Stimulated activated CD8-positive, alpha-beta memory T cell treated with anti-CD3 and anti-CD28 coated beads, Interleukin-4, amount 100 ng/mL, for 4 hours (primary cell): ENCODE measurements at places on chromosomes 12 and 14.

GRCh38 chr12:95237315-95237714, 19.7 kb downstream of the VEZT start:
- DNase-seq = no peak

GRCh38 chr12:124855275-124855957, 8.2 kb downstream of the SCARB1 start:
- DNase-seq = no peak

- no peak for DNase-seq
These were observed 11.2 kb upstream of the RESF1 start for GRCh38 chr12:31947971-31948370.

- no peak for DNase-seq
These were observed 61.4 kb downstream of the SEL1L start for GRCh38 chr14:81472096-81472800.

DNA sequence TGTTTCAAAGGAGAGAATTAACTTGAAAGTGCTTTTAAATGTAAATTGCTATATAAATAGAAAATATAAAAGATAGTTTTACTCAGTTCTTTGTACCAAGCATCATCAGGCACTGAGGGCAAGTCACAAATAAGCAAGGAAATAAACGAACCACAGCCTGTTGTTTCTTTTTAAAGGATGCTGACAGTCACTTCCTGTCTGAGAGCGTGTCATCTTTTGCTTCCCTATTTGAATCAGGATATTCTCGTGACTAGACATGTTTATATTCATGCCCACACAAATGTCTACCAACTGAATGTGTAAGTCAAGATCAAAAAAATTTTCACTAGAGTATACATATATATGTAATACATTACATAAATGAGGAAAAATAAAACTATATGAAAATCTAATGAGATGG, 31.4 kb upstream of the SLC2A13 start:
- DNase-seq = no peak

- DNase-seq = peak; percentile 29
These were observed 179.0 kb upstream of the RGS6 start for GRCh38 chr14:71753126-71753830.

- no peak for DNase-seq
These were observed 1.1 kb upstream of the RFX4 start for GRCh38 chr12:106581543-106582248.

- no peak for DNase-seq
These were observed 183.7 kb upstream of the NTF3 start for GRCh38 chr12:5248230-5248629.

GRCh38 chr12:120933786-120934185, 29.6 kb upstream of the SPPL3 start:
- DNase-seq = no peak

DNA sequence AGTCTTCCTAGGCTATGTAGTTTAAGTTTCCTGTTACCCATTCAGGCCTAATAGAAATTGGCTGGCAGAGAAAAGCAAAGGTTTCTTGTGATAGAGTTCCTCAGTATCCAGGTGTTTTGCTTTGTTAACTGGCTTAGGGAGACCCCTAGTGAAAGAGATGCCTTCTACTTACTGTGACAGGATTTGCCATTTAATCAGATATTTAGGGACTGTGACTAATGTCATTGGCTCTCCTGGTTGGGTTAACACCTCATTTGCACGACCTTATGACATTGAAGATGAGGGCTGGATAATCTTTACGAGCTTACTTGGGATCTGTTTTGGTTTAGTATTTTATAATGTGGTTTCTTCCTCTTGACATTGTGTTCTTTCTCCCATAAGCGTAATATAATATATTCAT, 5.8 kb downstream of the MON2 start:
- DNase-seq = no peak

DNA sequence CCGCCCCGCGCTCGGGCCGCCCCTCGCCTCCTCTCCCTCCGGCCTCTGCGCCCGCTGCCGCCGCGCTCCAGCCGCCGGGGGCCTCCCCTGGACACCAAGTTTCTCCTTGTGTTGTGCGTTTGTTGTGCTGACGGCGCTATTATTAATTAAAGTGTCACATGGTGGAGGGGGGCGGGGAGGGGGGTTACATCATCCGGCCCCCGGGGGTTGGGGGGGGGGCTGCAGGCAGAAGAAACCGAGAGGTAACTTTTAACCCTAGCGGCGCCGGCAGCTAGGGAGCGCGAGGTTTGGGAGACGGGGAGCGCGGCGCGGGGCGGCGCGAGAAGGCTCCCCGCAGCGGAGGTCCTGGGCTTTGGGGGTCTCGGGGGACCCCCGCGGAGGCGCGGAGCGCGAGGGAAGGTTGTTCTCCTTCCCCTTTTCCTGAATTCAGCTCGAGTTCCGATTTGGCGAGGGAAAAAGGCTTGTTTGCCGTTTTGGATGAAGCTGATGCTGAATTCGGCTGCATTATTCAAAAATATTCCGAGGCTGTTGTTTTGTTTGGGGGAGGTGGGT, at the start of gene HRK:
TSS of gene HRK (minus strand) at position 117 of the 552 bp plus-strand sequence. CDS start 134 bp downstream, outside the sequence.
- DNase-seq = no peak

- no peak for DNase-seq
These were observed 60.6 kb downstream of the ARL6IP4 start for GRCh38 chr12:123041042-123041531.

- DNase-seq = no peak
These were observed 40.4 kb downstream of the ERH start for GRCh38 chr14:69357544-69358200.

- no peak for DNase-seq
These were observed 68.7 kb downstream of the PTPRQ start for GRCh38 chr12:80512781-80513180.

DNA sequence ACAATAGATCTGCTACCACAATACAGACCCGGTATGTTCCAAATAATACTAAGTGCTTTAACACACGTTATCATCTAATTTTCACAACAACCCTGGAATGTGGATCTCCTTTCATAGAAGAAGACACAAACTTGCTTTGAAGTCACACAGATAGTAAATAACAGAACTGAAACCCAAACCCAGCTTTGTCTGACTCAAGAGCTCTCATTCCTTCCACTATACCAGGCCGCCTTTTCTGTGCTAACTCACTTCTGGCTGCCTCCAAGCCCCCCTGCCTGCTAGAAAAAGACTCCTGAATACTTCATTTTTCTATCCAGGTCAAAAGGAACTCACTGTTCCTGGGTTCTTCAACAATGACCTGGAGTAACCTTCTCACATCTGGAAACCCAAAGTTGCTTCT, 37.8 kb downstream of the PRPF40B start:
- DNase-seq = no peak

- no peak for DNase-seq
These were observed 3.9 kb upstream of the POC1B start for GRCh38 chr12:89529738-89530137.

DNA sequence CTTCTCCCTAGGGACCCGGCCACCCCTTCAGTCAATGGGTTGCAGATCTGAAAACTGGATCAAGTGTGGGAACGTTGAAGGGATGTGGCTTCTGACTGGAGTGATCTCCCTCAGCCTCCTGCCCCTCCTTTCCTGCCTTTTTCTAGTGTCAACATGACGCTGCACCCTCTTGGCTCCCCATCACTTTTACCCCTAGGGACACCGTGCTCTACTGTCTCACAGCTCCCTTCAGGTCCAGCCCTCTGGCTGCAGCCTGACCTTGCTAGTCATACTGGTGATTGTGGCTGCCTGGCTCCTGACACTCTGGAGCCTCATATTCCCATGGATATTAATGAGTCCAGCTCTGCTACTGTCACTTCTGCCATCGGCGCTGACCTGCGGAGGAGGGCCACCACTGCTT, 51.5 kb upstream of the RASSF3 start:
- DNase-seq = no peak

- no peak for DNase-seq
These were observed 81.6 kb downstream of the PTGER2 start for GRCh38 chr14:52395728-52396127.

DNA sequence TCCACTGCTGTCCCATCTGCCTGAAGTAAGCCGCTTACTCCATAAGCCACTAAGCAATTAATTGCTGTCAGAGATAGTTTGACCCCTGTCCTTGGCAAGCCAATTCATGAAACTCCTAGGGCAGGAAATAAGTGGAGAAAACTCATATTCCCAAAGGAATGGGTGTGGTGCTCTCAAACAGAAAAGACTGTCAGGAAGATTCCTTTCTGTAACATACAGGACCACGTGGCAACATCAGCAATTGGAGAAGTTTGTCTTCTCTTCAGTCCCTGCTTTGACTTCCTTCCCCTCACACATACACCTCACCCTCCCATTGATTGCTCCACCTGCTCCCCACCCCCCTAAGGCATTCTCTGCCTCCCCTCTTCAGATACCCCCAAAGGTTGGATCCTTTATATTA, 36.2 kb upstream of the MDM1 start:
- no peak for DNase-seq

DNA sequence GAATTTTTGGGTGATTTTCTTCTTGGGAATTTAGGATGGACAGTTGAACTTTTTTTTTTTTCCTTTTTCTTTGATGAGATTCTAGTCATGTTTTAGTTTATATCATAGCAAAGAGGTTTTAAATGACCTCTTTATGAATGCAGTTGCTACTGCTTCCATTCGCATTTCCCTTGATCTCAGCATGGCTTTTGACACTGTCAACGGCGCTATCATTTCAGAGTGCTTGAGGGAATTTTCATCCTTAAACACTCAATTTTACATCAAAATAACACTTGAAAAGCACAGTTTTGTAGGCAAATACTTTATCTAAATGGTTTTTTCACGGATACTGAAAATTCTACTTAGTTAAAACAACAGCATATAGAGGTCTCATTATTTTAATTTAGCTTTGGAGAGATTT, 195.5 kb downstream of the NPAS3 start:
- no peak for DNase-seq

- DNase-seq = no peak
These were observed 41.8 kb upstream of the CLEC14A start for GRCh38 chr14:38297681-38298080.

DNA sequence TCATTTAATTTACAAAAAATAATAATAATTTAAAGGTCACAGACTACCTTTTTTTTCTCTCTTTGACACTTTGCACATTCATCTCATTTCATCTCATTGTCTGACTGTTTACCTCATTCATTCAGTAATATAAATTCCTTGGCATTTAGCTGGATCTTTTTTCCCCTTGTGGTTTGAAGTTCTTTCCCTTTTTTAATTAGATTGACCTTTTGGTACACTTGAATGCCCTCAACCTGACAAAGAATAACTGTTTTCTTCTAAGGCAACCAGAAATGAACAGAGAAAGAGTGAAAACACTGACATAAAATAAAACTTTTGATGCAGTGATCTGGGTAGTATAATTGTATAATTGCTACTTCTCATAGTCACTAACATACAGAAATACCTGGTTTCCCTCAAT, 774.9 kb upstream of the NOVA1 start:
- DNase-seq = no peak

GRCh38 chr12:78981-79380, 12.4 kb downstream of the IQSEC3 start:
- no peak for DNase-seq

GRCh38 chr12:64412459-64412858, 8.3 kb downstream of the XPOT start:
- no peak for DNase-seq

- no peak for DNase-seq
These were observed 10.8 kb upstream of the GYS2 start for GRCh38 chr12:21615431-21615830.

DNA sequence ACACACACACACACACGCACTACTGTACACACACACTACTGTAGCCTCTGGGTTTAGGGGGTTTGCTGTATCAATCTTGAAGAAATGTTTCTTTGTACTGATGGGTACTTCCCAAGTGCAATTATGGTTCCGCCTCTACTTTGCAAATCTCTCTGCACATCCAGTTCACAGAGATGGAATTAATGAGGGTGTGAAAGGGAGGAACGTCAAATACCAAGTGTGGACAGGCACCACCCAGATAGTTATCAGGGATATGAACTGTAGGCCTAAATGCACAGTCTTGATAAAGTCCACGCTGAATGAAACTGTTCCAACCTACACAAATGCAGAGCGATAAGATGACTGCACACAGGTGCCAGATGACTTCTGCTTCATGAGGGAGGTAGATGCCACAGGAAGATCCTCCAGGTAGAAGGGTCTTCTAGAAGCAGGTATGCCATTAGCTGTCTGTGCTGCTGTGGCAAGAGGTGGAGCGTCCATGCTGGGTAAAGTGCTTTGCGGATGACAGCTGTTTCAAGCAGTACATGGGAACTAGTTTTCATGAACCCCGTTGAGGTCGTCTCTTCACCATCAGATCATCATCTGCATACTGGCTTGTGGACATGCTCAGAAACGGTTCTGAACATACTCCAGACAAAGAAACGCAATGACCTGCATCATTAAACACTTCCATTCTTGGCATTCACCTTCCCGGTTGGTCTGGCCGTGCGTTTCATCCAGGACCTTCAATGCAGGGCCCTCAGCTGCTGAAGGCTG, 314.3 kb upstream of the RTL1 start:
- no peak for DNase-seq

- no peak for DNase-seq
These were observed 19.9 kb downstream of the HECTD4 start for GRCh38 chr12:112362310-112362709.

- no peak for DNase-seq
These were observed 1929.9 kb upstream of the SEL1L start for GRCh38 chr14:83463500-83464098.

GRCh38 chr12:53852061-53852460, 86.6 kb upstream of the HOXC13 start:
- no peak for DNase-seq

DNA sequence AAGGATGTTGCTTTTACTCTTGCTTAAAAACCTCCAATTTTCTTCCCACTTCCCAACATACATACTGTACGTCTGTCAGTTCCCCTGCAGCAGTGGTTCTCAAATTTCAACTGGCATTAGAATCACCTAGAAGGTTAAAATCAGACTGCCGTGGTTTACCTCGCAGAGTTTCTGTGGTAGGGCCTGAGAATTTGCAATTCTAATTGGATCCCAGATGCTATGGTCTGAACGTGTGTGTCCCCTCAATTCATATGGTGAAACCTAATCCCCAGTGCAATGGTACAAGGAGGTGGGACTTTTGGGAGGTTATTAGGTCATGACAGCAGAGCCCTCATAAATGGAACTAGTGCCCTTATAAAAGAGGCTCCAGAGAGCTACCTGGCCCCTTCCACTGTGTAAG, 226.9 kb downstream of the CRADD start:
- no peak for DNase-seq
